ENCODE measurements at places on chromosomes 2 and 18. TPM values are rescaled to one million over a fixed set of nuclear protein-coding genes. Genes with fewer than 3 reads are reported as not detected.
A peak's percentile ranks its signal among the peaks of the same experiment; 100 is the strongest.

GRCh38 chr2:127155947-127156346, 49.0 kb upstream of the BIN1 start:
- DNase-seq, result peak; percentile 77

DNA sequence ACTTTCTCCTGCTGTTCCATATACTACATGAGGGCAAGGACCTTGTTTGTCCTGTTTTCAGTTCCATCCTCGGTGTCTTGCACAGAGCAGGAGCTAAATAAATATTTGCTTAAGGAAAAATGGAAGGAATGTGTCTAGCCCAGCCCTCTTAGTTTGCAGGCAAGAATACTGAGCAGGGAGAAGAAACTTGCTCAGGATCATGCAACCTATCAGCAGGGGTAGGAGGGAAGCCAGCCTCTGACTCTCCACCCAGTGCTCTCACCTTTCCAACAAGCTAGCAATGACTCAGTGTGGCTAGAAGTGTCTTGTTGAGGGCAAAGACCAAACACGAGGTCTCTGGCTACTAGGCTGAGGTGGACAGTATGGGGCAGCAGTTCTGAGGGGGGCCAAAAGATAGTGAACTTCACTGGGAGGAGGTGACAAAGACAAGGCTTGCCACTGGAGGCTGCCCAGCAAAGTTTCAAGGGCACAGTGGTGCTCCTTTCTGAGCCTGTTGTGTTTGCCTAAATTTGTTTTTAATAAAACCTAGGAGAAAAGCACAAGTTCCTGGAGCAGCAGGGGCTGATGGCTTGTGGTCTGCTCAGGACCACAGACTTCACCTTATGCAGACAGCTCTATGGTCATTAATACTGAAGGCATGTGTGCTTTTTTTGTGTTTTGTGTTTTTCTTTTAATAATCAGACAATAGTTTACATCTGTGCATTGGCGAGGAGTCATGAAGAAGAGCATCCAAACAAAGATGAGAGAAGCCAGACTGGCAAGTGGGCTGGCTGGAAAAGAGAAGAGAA, 49.1 kb upstream of the CTAGE1 start:
- DNase-seq, result no peak

Gene MYO3B
- 0.44 TPM for polyA plus RNA-seq

GRCh38 chr2:205022841-205023240, 477.6 kb downstream of the PARD3B start:
- no peak for DNase-seq

DNA sequence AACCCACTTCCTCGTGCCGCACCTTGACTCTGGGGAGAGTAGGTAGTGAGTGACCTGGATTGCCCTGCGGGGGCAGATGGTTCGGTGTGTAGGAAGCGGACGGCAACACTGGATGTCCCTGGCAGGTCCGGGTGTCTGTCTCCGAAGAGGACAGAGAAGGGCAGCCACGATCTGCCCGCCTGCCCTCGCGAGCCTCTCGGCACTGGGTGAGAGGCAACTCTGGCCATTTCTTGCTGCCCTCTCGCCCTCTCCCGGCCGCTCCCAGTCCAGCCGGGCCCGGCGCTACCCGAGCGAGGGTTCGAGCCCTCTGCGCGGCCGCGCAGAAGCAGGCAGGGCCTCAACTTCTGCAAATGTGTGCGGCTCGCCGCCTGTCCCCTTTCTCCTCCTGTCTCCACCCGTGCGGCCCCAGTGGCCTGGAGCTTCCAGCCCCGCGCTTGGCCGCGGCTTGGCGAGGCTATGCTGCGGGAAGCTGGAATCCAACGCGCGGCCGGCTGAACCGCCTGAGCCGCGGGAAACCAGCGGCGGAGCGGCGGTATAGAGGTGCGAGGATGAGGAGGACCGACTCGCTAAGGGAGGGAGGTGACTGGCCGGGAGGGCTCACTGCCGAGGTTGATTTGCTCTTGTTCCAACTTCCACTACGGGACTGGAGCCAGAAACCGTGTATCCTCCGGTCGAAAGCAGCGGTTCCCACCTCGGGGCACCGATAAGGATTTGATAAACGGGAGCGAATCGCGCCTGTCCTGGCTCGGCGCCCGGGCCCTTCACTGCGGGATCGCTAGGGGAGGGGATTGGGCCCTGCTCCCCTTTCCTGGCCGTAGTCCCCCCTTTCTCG, 1.5 kb downstream of the EPAS1 start:
- no peak for DNase-seq

- DNase-seq, result no peak
These were observed 70.6 kb downstream of the GDF7 start for GRCh38 chr2:20737505-20737904.

GRCh38 chr2:225326969-225327368, 72.5 kb upstream of the NYAP2 start:
- DNase-seq, result no peak

Gene RGPD3
- 0.32 TPM for polyA plus RNA-seq

Gene SLC30A3
- polyA plus RNA-seq, result 0.04 TPM

DNA sequence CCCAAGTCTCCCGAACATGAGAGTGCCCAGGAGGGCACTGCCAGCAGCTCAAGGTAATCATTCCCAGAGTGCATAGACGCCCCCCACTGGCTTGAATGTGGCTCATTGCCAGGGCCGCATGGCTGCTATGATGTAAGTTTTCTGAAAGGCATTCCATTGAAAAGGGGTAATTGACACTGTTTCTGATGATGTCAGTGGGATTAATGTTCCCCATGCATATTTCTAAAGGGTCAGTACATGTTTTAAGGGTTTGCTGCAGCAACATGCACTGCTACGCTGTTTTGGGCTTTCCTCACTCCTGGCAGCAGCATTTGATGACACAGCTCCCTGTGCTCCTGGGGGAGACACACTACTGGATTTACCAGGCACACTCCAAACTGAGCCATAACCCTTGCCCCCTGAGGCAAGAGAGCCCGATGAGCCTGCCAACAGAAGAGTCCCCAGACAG, 36.7 kb downstream of the KIAA2012 start:
- no peak for DNase-seq

DNA sequence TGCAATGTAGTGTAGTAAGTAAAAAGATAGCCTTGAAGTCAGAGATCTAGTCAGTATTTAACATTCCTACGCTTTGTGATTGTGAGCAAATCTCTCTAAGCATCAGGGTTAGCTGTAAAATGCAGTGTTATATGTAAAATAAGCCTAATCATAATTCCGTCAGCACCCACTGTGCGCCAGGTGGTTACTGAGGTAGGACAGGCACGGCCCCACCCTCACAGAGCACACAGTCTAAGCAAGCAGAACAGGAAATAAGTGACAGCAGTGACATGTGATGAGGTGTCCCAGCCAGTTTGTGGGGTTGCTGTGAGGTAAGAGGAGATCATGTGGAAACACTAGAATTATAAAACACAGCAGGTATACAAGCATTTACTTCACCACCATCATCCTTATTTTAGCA, 267.1 kb downstream of the ICOS start:
- no peak for DNase-seq
